ENCODE measurements at places on chromosomes 5 and 9.
A peak's percentile ranks its signal among the peaks of the same experiment; 100 is the strongest.

DNA sequence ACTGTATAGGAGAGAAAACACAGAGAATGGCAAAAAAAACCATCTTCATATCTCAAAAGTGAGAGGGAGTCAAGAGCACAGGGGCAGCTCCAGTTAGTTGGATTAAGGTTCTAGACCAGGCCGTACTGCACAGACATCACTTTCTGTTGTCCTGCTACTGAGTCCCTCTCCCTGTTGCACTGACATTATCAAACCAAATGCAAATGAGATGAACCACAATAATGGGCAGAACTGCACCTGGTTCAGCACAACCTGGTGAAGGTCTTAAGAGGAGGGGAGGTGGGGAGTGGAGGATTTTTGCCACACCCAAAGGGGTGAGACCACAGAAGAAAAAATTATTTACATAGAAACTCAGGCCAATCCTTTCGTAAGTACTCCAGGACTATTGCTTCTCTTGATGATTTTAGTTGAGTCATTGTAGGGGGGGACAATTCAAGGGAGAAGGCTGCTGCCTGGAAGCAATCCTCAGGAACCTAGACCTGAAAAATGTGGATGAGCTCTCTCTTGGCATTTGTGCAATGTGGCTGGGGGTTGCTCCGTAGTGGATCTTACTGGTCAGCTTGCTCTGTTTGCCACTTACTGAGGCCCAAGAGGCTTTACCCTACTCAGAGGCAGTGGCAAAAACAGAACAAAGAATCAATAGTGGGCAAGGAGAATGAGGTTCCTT lies 94.5 kb upstream of the PPP1R2B start:
- DNase-seq: no peak

- no peak for DNase-seq
These were observed 28.6 kb downstream of the PSIP1 start for GRCh38 chr9:15482146-15482545.

GRCh38 chr9:13284011-13284410 lies 4.5 kb upstream of the MPDZ start:
- DNase-seq: no peak

- DNase-seq: no peak
These were observed 7.1 kb upstream of the DOCK2 start for GRCh38 chr5:169629847-169630548.

DNA sequence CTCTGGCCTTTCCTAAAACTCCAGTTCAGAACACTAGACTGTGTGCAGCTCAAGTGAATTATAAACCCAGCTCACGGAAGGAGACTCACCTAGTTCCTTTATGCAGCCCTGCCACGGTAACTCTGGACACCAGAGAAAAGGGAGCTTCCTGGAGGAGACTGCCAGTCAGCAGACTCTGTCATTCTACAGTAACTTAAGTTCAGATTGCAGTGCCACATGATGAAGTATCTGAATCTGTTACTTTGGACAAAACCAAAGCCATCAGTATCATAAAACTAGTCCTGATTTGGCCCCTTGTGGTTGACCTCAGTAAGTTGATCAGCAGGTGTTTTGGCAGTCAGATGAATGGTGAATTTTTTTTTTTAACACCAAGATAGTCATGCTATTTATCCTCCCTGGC lies 2.7 kb downstream of the MTRR start:
- no peak for DNase-seq

DNA sequence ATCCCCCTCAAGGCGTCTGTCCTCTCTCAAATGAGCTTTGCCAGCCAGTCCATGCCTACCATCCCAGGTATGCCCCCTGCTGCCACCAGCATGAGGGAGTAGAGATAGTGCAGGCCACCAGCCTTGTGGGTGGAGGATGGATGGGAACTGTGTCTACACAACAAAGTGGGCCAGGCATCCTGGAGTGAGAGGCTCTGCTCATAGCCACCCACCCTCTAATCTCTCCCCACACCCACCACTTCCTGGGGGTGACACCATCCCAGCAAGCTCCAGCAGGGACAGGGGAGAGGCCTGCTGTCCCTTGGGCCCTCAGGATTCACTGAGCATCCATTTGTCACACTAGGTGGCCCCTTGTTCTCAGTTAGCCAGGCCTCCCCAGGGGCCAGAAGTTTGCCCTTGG lies 25.5 kb upstream of the FOXI1 start:
- DNase-seq: no peak

DNA sequence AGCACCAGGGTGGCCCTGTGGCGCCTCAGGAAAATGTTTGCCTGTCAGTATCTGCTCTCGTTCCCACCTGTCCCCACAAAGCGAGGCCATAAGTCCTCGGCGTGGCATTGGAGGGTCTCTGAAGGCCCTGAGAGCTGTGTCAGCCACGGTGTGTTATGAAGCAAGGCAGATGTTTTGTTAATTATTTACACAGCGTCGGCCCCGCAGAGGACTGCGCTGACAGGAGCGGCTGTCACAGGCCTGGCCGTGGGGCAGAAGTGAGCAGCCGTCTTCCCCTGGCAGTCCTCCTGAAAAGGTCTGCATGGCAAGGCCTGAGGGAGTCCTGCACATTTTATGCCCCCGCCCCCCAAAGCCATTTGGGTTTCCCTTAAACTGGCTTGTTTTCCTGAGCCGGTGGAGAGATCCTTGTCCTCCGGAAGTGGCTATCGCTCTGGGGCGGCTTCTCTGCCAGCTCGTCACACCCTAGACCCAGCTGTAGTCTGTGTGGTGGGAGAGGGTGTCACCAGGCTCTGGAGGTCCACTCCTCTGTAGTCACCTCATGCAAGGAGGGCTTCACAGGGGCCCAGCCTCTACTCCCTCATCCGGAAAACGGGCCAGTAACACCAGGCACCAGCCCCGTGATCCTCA lies 6.2 kb downstream of the NEK6 start:
- no peak for DNase-seq

- peak; percentile 83 for DNase-seq
These were observed at the start of gene SHROOM1 for GRCh38 chr5:132830436-132831094. Gene SHROOM1 (minus strand): TSS chr5:132830647. CDS start chr5:132826140, 4,507 bp downstream.

- DNase-seq: peak; percentile 71
These were observed 601 bp upstream of the FAF2 start for GRCh38 chr5:176447591-176447977.

GRCh38 chr5:139388198-139388821 lies 1.4 kb downstream of the MZB1 start:
- no peak for DNase-seq

GRCh38 chr5:94283093-94283492 lies 335.3 kb downstream of the KIAA0825 start:
- DNase-seq: no peak

GRCh38 chr9:125446561-125447094 lies 185.0 kb downstream of the GAPVD1 start:
- DNase-seq: no peak

DNA sequence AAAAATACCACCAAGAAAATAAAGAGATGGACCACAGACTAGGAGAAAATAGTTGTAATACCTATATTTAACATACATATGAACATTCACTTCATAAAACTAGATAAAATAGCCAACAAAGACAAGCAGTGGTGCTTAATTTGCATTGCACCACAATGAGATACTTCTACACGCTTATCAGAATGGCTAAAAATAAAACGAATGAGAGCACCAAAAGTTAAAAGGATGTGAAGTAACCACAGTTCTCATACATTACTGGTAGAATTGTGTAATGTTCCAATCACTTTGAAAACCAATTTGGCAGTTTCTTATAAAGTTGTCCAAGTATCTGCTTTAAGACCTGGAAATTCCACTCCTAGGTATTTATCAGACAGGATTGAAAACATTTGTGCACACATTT lies 198.9 kb upstream of the SGCD start:
- DNase-seq: no peak

- no peak for DNase-seq
These were observed 75.1 kb upstream of the STXBP1 start for GRCh38 chr9:127537014-127537413.

DNA sequence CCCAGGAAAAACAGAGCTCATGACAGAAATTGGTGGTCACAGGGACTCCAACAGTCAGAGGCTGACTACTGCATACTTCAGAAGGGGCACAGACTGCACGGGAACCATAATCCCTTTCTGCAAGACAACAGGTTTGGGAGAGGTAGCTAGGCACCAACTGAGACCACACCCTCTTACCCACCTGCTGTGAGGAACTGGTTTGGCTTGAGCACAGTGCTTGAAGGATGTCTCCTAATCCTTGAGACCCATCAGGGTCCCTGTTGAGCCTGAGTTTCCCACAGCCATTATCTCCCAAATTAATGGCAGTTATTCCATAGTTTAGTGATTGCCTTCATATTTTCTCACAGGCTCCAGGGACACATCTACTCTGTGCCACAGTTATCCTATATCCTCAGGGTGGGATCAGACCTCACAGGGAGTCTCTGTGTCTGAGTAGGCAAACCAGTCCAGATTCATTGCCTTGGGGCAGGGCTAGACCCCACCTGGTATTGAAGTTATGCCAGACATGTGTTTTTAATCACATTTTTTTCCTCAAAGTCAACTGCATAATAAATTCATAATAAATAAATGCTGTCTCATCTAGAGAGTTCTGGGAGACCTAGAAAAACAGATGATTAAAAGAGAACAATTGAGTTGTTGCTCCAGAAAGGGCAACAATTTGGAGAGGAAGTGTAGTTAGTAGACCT lies 9.3 kb upstream of the CAST start:
- DNase-seq: no peak

GRCh38 chr5:171709930-171710329 lies 75.7 kb upstream of the SMIM23 start:
- peak; percentile 69 for DNase-seq

GRCh38 chr5:147560718-147561331 lies 51.0 kb upstream of the DPYSL3 start:
- no peak for DNase-seq

DNA sequence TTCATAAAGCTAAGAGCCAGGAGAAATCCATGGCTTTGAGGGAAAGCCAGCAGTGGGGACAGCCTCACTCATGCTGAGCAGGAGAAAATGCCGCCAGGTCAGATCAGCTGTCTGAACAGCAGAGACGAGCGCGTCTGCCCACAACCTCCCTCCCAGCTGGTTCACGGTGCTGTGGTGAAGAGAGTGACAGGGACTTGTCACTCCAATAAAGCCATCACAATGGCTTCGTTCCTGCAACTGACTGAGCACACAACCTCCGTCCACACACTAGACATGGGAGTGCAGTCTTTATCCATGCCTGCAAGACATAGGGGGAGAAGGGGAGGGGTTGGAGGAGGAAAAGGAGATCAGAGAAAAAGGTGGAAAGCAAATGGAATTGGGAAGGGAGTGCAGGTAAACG lies 206.9 kb downstream of the GABBR2 start:
- no peak for DNase-seq

DNA sequence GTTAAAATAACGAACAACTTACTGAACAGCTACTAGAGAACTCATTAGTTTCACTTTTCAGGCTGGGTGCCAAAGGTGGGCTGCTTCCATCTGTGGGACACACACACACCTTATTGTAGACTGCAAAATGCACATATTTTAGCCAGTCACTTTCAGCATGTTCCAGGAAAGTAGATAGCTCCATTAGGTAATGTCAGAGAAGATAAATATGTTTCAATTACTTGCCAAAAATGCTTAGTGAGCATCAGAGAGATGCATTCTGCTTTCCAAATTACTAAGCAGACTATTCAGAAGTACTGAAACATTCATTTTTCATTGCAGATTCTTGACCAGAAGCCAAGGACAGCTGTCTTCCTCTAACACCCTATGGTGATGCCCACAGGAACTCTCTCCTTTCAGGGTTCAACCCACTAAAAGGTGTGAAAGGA lies 56.2 kb upstream of the APC start:
- no peak for DNase-seq

DNA sequence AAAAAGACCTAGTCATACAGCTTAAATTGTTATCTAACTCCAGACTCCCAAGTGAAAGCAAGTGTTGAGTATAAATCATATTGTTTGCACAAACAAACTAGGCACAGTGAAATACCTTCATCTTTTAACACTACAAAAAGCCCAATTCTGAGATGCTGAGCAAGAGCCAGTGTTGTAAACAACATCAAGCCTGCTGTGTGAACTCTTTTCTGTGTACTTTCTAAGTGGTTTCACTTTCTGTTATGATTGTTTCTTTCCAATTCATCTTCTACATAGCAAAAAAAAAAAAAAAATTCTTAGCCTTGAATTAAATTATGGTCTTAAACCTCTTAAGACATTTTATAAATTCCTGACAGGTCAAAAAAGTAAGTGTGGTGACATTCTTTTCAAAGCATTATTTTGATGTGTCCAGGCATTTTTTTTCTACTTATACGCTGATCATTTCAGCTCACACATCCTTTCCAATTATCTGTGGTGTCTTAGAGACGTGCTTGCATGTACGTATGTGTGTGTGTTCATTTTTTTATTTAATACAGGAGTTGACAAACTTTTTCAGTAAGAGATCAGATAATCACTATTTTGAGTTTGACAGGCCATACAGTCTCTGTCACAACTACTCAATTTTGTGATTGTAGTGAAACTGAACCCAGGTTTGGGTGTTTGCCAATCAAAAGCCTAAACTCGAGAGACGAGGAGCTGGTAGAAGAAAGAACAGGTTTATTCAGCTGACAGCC lies 556.1 kb downstream of the CDH9 start:
- no peak for DNase-seq

- DNase-seq: peak; percentile 50
These were observed 73.9 kb downstream of the VAV2 start for GRCh38 chr9:133918111-133918813.

DNA sequence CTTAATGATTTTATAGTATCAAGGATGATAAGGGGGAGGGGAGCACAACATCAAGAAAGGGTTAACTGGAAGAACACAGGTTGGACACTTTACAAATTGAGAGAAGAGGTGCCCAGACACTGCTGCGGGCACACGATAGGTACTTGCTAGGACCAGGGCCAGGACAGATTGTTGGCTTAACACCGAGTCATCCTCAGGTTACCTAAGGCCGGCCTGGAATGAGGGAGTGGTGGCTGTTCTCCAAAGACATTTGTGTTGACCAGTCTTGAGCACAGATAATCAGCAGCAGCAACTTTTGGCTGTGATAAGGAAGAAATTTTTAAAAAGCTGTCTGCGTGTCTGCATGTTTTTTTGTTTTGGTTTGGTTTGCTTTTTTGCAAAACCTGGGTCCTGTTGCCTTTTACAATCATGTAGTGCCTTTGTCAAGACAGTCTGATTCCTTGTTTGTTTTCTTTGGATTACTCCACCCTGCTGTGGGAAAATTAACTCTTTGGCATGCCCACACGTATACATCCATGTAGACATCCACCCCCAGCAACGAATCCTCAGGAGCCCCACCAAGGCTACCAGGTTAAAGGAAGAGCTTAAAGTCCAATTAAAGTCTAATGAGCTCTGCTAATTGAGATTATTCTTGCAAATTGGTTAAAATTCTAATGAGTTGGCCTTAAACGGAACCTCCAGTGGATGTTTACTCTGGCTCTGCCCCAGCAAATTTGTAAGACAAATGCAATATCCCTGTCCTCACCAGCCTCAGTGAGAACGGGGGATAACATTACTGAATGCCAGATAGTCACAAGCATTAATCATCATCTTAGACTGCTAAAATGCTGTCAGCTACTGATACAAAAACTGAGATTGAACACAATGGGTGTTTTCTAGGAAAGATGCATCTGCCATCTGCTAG lies 382.3 kb downstream of the ACTL7B start:
- DNase-seq: no peak

GRCh38 chr5:116032094-116032517 lies at the start of gene ARL14EPL:
Gene ARL14EPL (plus strand): TSS chr5:116032472. CDS start chr5:116051466, 18,994 bp downstream.
- no peak for DNase-seq
